ENCODE measurements at places on chromosomes 11 and 22.

- DNase-seq: no peak
Measured at GRCh38 chr11:38169286-38169685, 1571.2 kb upstream of the RAG2 start.

DNA sequence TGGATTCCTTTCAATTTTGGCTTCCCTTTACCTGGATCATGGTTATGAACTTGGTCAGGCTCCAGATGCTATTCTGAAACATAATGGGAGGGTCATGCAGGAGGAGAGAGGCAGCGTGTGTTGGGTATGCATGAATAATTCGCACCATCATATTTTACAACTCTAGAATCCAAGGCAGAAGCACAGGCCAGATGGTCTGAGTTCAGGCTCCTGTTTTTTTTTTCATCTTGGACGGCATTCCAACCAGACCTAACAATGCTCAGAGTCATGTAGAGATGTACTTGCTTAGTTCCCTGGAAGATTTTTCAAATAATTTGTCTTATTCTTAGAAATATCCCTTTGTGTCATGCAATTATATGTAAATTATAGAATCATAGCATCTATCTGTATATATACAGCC is 393.5 kb downstream of the JRKL start:
- no peak for DNase-seq

DNA sequence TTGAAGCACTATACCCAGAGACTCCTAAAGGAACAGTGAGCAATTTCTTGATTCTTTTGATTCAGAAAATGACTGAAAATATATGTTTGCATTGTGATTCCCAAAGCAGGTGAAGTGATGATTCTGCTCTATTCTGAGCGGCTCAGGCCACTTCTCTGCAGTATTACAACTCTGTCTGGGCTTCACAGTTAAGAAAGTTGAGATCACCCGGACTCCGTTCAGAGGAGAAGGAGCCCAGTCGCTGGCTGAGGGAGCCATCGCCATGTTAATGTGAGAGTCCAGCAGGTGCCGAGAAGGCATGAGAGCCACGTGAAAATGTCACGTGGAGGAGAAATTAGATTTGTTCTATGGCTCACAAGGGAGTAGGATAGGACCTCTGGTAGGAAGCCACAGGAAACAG is 91.6 kb downstream of the SCN3B start:
- DNase-seq: no peak

GRCh38 chr11:19025481-19026406 is 34.8 kb downstream of the MRGPRX2 start:
- no peak for DNase-seq

DNA sequence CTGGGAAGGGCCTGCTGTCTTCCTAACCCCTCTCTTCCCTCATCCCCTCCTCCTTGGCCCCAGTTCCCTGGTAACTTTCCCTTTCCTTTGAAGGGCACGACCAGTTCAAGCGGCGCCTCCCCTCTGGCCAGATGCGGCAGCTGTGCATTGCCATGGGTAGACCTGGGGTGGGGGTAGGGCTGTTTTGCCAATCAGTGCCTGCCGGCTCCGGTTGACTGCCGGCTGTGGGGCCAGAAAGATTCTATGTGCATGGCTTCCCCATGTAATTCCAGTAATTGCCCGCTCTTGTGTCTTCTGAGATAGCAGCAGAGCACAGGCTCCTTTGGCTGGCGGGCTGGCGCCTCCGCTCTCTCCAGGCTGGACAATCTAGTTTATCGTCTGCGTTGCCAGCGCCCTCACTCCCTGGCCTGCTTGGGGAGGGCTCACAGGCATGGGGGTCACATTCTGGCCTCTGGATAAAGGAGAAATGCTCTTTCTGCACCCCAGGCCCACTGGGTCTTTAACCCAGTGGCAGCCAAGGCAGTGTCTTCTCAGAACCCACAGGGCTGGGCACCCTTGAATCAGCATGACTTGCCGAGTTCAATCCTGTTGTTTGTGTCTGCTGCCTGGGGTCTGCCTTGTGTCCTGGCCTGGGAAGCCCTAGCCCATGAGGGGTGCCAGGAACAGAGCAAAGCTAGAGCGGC is 9.4 kb downstream of the SIDT2 start:
- DNase-seq: no peak

DNA sequence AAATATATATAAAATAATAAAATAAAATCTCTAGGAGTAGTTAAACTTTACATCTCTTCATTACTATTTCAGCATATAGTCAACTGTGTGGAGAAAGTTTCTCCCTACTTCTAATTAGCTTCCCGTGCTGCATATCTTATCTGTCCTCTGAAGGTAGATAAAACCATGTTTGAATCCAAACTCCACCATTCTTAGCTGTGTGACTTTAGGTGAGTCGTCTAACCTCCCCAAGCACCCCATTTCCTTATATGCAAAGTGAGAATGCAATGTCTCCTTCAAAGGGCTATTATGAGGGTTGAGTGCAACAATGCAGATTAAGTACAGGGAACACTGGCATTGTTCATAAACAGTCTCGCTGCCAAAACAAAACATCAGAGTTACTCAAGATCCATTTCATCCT is 80.8 kb upstream of the DRD2 start:
- no peak for DNase-seq

GRCh38 chr11:35058669-35059434 is 80.1 kb upstream of the CD44 start:
- no peak for DNase-seq

- DNase-seq: no peak
Measured at GRCh38 chr22:44544816-44545433, 46.9 kb upstream of the RTL6 start.

DNA sequence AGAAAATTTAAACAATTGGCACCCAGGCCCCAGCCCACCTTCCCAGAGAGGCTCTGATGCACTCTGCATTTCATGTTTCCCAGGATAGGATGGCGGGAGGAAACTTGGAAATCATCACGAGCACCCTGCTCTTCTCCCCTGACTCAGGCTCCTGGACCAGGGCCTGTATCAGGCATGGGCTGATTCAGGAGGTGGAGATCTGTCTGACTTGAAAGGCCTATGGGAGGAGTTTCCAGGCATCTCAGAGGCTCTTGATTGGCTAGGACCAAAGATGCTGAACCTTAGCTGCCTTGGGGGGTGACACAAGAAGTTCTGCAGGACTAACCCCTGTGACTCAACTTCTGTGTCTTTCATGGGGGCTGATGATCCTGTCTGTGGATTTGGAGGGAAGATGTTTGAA is 106.2 kb downstream of the PKNOX2 start:
- no peak for DNase-seq

GRCh38 chr11:103315248-103315647 is 206.0 kb downstream of the DYNC2H1 start:
- no peak for DNase-seq

GRCh38 chr22:44667829-44668189 is 34.2 kb upstream of the PRR5 start:
- no peak for DNase-seq

GRCh38 chr11:132779497-132779896 is 752.8 kb downstream of the OPCML start:
- no peak for DNase-seq

GRCh38 chr11:123143921-123144320 is 51.1 kb downstream of the CLMP start:
- DNase-seq: no peak

GRCh38 chr22:23395530-23396361 is 184.3 kb downstream of the IGLL1 start:
- DNase-seq: no peak

- DNase-seq: no peak
Measured at GRCh38 chr22:46125816-46126765, 24.2 kb upstream of the PPARA start.

DNA sequence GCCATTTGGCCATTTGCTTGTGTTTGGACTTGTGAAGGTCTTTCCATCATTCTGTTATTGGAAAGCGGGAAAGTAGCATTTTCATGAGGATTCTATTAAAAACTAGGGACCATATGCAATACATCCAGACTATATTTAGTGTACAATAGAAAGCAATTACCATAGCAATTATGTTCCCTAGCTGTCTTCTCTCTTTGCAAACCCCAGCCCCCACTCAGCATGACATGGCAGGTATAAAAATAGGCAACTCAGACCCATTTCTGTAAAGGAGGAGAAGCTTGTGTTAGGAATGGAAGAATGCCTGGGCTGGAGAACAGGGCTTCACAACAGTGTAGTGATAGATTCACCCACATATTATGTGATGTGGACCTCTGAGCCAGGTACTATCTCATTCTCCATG is 12.4 kb downstream of the OR51B6 start:
- no peak for DNase-seq

GRCh38 chr11:116980136-116980793 is 118.0 kb downstream of the SIK3 start:
- no peak for DNase-seq

- DNase-seq: no peak
Measured at GRCh38 chr11:112260490-112260889, at the start of gene PLET1. Gene PLET1, minus strand, starts transcription at chr11:112260860. Its CDS starts 271 bp downstream, at chr11:112260589.

- no peak for DNase-seq
Measured at GRCh38 chr22:23849009-23850006, 8.4 kb upstream of the SLC2A11 start.

- DNase-seq: no peak
Measured at GRCh38 chr11:70732881-70733196, 334.5 kb downstream of the CTTN start.

Data from esophagus squamous epithelium (tissue), 5 donors.